ENCODE measurements at places on chromosomes 12 and 14.

DNA sequence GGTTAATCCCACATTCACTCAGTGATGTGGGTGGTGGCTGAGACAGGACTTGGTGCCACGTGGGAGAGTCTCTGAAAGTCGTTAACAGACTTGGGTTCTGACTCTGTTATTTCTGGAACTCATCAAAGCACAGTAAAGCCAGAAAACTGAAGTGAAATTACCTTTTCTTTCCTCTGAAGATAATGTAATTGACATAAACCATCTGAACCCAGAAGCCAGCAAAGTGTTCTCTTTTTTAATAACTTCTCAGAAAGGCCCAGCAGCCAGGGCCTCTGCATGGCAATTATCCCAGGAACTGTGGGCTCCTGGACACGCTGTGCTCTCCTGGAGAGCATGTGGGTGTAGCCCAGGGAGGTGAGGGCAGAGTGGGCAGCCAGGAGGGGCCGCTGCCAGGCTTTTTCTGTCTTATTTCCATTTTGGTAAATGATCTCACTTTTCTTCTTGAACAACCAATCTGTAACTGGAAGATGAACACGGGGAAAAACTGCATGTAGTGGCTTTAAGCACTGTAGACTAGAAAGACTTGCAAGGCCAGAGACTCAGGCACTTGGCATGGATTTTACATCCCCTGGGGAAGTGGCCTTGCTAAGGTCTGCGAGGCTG, 444.1 kb upstream of the TMEM132C start:
- DNase-seq, result no peak

- DNase-seq, result no peak
Measured at GRCh38 chr14:94406910-94407309, 18.5 kb upstream of the SERPINA1 start.

DNA sequence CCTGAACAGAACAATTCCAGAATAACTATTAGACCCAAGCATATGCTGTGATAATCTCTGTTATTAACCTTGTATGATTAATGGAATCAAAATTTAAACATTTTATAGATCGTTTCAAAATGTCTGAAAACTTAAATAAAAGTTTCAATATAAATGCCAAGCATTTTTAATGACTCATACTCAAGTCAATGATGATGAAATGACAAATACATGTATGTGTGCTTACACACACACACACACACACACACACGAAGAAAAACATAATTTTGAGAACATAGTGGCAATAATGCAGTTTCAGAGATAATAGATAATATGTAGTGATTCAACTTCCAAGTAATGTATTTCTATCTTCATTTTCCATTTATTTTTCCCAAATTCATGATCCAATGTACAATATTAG, 384.9 kb upstream of the FOXG1 start:
- DNase-seq, result no peak

- no peak for DNase-seq
Measured at GRCh38 chr12:94831081-94831751, 172.3 kb downstream of the NDUFA12 start.

GRCh38 chr14:64410084-64410774, 22.1 kb downstream of the MTHFD1 start:
- no peak for DNase-seq

All from GOT3 (cell line).